ENCODE measurements at places on chromosomes 11 and 22. TPM values are rescaled to one million over a fixed set of nuclear protein-coding genes. Genes with fewer than 3 reads are reported as not detected.

- no peaks in the 10 kb centered on the region for H3K36me3 ChIP-seq
- DNase-seq, result peak; percentile 35
- no peak overlapping the region for H3K4me3 ChIP-seq
Observed at GRCh38 chr11:8698917-8699441, 16.4 kb downstream of the RPL27A start.

DNA sequence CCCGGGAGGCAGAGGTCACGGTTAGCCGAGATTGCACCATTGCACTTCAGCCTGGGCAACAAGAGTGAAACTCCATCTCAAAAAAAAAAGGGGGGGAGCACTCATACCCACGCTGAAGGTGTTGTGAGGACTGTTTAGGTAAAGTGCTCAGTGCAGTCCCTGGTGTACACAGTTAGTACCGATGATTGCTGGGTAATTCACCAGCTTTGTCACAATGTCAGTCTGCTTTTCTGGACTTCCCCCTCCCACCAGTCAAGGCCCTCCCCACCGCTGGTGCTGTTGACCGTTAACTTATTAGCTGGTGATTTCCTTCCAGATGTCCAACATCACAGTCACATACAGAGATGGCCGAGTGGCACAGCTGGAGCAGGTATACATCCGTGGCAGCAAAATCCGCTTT, 11.9 kb downstream of the SNRPD3 start:
- H3K4me3 ChIP-seq, result no peak overlapping the region
- no peaks in the 10 kb centered on the region for H3K4me1 ChIP-seq
- DNase-seq, result no peak
- peaks cover 3% of the 10 kb centered on the region for H3K36me3 ChIP-seq
- H3K27me3 ChIP-seq, result no peaks in the 10 kb centered on the region

GRCh38 chr11:2268729-2269600, 1.4 kb downstream of the ASCL2 start:
- peak; percentile 73 for DNase-seq
- peaks cover 4% of the 10 kb centered on the region for H3K4me1 ChIP-seq
- H3K36me3 ChIP-seq, result no peaks in the 10 kb centered on the region
- peak overlapping the region; percentile 49 for H3K4me3 ChIP-seq
- peaks cover 96% of the 10 kb centered on the region for H3K27me3 ChIP-seq

- H3K27me3 ChIP-seq, result no peaks in the 10 kb centered on the region
- H3K4me3 ChIP-seq, result no peak overlapping the region
- H3K27ac ChIP-seq, result no peak overlapping the region
- no peaks in the 10 kb centered on the region for H3K36me3 ChIP-seq
Observed at GRCh38 chr11:30608534-30608933, 22.4 kb upstream of the MPPED2 start.

DNA sequence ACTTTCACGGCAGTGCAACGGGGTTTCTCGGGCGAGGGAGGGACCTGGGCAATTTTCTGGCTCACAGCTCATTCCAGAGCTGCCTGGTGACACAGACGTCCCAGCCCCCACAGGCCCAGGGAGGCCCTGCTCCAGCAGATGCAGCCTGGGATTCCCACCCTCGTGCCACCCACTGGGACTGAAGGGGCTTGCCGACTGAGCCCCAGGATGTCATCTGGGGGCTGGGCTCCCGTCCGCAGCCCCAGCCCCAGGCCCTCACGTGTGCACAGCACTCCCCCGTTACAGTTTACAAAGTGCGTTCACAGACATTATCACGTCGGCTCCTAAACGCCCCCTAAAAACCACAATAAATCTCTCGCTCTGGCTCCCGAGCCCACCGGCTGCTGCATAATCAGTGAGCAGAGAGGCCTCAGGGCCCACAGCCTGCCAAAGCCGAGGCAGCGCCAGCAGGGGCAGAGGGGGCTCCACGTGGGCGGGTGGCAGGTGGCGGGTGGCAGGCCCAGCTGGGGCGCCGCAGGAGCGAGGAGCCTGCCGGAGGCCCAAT, 76.9 kb upstream of the TCF20 start:
- H3K4me3 ChIP-seq, result no peak overlapping the region
- H3K36me3 ChIP-seq, result no peaks in the 10 kb centered on the region

GRCh38 chr11:73343076-73343873, 32.9 kb upstream of the RELT start:
- peaks cover 14% of the 10 kb centered on the region for H3K4me1 ChIP-seq
- peak overlapping the region; percentile 55 for H3K4me3 ChIP-seq

DNA sequence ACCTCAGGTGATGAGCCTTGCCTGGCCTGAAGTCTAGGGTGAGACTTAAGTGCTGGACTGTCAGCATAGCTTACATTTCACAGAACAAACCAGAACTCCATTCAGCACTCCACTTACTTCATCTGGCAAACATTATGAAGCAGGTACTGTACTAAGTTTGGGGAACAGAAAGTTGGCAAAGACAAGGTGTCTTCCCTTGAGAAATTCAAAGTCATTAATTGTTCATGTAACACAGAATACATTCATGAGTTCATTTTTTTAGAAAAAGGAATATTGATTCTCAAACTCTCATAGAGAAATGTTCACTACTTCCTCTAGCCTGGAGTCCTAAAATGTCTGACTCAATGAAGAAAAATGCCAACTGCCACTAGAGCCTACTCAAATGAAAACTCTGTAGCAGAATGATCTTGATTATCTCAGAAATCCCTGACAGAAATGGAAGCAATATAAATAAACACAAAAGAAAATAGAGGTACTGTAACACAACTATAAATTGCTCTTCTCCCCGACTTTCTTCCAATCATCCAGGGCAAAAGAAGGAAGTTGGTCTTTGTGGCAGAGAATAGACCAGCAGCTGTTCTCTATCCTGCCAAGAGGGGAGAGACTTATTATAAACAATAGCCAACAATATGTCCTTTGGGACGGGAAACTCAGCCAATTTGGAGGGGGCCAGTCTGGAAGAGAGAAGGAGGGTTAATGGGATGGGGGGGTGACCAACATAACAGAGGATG, 129.2 kb upstream of the MTMR2 start:
- H3K27ac ChIP-seq, result no peak overlapping the region
- H3K4me1 ChIP-seq, result peaks cover 29% of the 10 kb centered on the region
- no peak for DNase-seq

- no peak overlapping the region for H3K4me3 ChIP-seq
- no peak overlapping the region for H3K27ac ChIP-seq
- H3K27me3 ChIP-seq, result no peaks in the 10 kb centered on the region
- H3K36me3 ChIP-seq, result no peaks in the 10 kb centered on the region
Observed at GRCh38 chr11:107988397-107989158, 20.1 kb upstream of the CUL5 start.

DNA sequence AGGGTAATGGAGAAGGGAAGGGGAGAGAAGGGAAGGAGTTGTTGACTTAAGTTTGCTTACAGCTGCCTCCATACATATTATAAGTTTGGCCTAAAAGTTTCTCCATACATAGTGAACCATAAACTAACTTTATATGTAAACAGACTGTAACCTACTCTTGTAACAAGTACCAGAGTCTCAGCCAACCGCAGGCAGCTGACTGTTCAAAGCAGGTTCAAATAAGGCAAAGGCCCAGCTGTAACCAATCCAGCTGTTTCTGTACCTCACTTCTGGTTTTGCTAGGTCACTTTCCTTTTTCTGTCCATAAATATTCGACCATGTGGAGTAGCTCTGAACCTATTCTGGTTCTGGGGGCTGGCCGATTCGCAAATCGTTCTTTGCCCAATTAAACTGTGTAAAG, 591.2 kb downstream of the INSC start:
- no peaks in the 10 kb centered on the region for H3K36me3 ChIP-seq
- no peak overlapping the region for H3K4me3 ChIP-seq
- no peak for DNase-seq

DNA sequence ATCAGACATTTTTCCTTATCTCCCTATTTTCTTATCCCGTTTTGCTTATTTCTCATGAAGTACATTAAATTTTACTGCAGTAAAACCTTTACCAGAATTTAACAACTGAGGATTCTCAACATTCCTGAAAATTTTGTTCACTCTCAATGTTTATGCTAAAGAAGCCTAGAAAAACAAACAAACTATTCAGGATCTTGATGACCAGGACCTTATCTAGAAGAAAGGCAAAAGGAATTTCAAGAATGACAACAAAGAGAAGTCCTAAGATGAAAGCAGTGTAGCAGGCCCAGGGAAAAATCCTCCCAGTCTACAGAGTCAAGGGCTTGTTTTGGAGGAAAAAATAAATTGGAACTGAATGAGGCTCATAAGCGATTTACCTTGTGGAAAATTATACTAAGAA, 283.3 kb upstream of the ARHGAP42 start:
- no peak overlapping the region for H3K4me3 ChIP-seq
- no peaks in the 10 kb centered on the region for H3K36me3 ChIP-seq
- H3K4me1 ChIP-seq, result no peaks in the 10 kb centered on the region
- no peaks in the 10 kb centered on the region for H3K27me3 ChIP-seq
- no peak overlapping the region for H3K27ac ChIP-seq

The DMC1 gene
- 22.8 TPM for total RNA-seq

The OR4A5 gene
- total RNA-seq, result not detected

The ADAMTS8 gene
- total RNA-seq, result not detected

Measured in neural progenitor cell (in vitro differentiated cells).